Tibial nerve (tissue), 4 donors: ENCODE measurements at places on chromosomes 2 and 18. TPM values are rescaled to one million over a fixed set of nuclear protein-coding genes. Genes with fewer than 3 reads are reported as not detected.

GRCh38 chr18:635171-635570, 22.3 kb upstream of the TYMS start:
- no peak for DNase-seq

DNA sequence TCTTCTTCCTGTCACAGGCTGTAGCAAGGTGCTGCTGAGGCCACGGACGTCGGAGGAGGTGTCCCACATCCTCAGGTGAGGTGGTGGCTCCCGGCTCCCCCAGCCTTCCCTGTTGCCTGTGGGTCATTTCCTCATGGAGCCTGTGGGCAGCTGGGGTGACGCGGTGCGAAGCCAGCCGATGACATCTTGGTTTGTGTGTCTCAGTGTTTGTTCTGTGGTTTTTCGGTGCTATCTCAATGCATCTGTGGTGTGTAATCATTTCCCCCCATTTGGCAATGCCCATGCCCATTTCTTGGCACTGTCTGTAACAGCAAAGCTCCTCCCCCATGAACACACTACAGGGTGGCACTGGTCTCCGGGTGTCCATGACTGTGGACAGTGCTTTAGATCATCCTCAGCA, 6.6 kb downstream of the D2HGDH start:
- no peak for DNase-seq

DNA sequence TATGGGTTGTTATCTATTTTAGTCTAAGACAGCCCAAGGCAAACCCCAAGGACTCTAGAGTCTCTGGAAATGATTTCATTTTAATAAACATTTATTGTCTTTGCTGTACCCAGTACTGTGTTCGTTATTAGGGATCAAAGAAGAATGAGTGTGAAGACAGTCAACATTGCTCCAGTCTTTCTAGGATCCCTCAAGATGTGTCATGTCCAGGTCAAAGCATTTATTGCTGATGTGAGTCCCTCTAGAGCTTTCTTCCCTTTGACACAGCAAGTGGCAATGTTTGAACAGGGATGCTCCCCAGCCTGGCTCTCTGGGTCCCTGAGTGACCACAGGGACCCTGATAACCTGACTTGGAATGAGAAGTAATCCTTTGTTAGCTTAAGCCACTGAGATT, 123.1 kb upstream of the STK17B start:
- no peak for DNase-seq

GRCh38 chr2:100692906-100693305, 127.0 kb upstream of the NPAS2 start:
- DNase-seq, result no peak

GRCh38 chr2:176817061-176817565, 395.5 kb upstream of the HNRNPA3 start:
- DNase-seq, result no peak

DNA sequence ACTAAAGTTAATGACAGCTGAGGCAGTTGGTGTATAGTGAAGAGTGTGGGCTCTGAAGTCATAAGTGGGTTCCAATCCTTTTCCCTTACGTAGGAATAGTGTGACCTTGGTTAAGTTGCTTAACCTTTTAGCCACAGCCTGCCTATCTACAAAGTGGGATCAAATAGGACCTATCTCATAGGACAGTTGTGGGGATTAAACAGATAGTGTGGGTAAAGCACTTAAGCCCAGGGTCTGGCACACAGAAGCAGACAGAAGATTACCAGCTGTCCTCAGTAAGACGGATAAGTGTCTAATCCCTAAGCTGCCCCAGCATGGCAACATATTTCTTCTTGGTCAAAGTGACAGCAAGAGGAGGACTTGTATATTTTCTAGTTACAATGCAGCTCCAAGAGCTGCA, 28.2 kb downstream of the UBE2F start:
- no peak for DNase-seq

CD8B2 gene
- total RNA-seq, result not detected
